ENCODE measurements at places on chromosomes 2 and 18. TPM values are rescaled to one million over a fixed set of nuclear protein-coding genes. Genes with fewer than 3 reads are reported as not detected.

DNA sequence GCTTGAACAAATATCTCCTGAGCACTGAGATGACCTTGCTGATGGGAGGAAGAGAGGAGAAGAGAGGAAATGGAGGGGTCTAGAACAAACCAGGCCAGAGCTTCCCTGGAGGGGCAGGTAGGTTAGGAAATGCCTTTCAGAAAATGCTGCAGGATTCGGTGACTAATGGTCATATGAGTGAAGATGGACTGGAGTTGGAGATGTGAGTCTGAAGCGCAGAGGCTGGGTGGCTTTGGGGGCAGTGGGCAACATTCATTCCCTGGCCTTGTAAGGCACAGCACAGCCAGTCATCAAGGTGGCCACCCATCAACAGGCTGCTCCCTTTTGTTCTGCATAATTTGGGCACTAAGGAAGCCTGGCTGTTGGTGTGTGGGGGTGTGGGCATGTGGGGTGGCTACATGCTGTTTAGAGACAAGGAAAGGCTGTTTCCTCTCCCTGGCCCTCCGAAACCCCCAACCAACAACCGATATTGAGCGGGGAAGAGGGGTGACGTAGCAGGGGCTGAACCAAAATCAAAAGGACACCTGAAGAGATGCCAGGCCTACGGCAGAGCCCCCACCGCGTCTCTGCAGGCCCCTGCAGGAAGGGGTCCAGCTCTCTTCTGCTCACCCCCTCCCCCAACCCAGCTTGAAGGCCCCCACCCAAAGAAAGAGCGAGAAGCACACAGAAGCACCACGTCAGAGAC, 1.5 kb downstream of the SLC30A3 start:
- H3K4me1 ChIP-seq = peaks cover 4% of the 10 kb centered on the region
- peaks cover 86% of the 10 kb centered on the region for H3K27me3 ChIP-seq
- DNase-seq = no peak
- no peak overlapping the region for H3K4me3 ChIP-seq

- no peaks in the 10 kb centered on the region for H3K36me3 ChIP-seq
- H3K4me1 ChIP-seq = no peaks in the 10 kb centered on the region
- no peak overlapping the region for H3K27ac ChIP-seq
Observed at GRCh38 chr18:49681387-49681786, 119.5 kb downstream of the LIPG start.

- H3K4me3 ChIP-seq = no peak overlapping the region
- no peaks in the 10 kb centered on the region for H3K27me3 ChIP-seq
- peaks cover 11% of the 10 kb centered on the region for H3K4me1 ChIP-seq
- DNase-seq = no peak
- H3K27ac ChIP-seq = no peak overlapping the region
- peaks cover 28% of the 10 kb centered on the region for H3K36me3 ChIP-seq
Observed at GRCh38 chr2:25256488-25256875, 85.2 kb downstream of the DNMT3A start.

PLCL1 gene
- total RNA-seq = 0.18 TPM

- DNase-seq = peak; percentile 35
- H3K27me3 ChIP-seq = no peaks in the 10 kb centered on the region
- peaks cover 17% of the 10 kb centered on the region for H3K4me1 ChIP-seq
- H3K36me3 ChIP-seq = no peaks in the 10 kb centered on the region
- peak overlapping the region; percentile 5 for H3K27ac ChIP-seq
Observed at GRCh38 chr2:12819721-12820120, 103.0 kb downstream of the TRIB2 start.

All from IMR-90 (cell line).